Stimulated activated CD4-positive, alpha-beta T cell treated with anti-CD3 and anti-CD28 coated beads, Interleukin-1b, Interleukin-23, amount 100 ng/mL, for 24 hours (primary cell): ENCODE measurements at places on chromosomes 4 and X.
A peak's percentile ranks its signal among the peaks of the same experiment; 100 is the strongest.

- no peak for DNase-seq
These were observed 36.6 kb upstream of the PDK3 start for GRCh38 chrX:24428516-24428915.

- DNase-seq: no peak
These were observed 42.5 kb downstream of the VGLL1 start for GRCh38 chrX:136574548-136574947.

DNA sequence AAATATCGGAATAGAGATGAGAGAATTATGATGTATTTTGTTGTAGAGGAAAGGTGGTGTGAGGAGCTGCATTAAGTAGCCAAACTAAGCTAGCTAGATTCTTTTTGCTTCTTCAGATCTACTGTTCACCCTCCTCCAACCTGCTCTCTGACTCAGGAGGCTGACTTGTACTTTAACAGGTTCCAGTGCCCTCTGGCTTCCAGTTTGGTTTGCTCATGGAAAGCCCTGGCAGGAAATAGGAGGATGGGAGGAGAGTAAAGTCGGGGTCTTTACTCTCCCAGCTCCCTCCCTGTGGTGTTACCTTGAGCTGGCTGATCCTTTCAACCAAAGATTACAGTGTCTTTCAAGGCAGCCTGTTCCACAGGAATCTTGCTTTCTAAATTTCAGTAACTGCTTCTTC is 277.0 kb upstream of the EDA2R start:
- no peak for DNase-seq

GRCh38 chr4:142354794-142355420 is 491.2 kb downstream of the INPP4B start:
- no peak for DNase-seq

GRCh38 chr4:106582103-106582502 is 213.5 kb upstream of the GIMD1 start:
- no peak for DNase-seq

GRCh38 chr4:108544481-108544880 is 75.9 kb upstream of the RPL34 start:
- no peak for DNase-seq

GRCh38 chr4:1574601-1575417 is 109.3 kb downstream of the FAM53A start:
- DNase-seq: no peak

GRCh38 chr4:42708625-42709024 is 51.7 kb upstream of the ATP8A1 start:
- no peak for DNase-seq

DNA sequence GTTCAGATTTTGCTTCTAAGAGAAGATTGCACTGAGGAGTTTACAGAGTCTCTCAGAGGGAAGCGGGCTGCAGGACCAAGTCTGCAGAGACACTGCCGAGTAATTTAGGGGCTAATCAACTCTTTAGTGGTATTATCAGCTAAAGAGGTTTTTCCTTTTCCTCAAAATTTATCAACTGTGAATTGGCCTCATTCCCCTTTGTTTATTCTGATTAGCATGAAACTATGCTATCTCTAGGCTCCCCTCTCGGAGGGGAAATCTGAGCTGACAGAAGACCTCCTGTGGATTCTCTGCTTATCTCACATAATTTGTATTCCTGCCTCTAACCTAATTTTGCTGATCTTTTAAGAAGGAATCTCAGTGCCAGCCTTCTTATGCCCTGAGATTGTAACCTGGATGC is 201.0 kb downstream of the DCTD start:
- DNase-seq: no peak

DNA sequence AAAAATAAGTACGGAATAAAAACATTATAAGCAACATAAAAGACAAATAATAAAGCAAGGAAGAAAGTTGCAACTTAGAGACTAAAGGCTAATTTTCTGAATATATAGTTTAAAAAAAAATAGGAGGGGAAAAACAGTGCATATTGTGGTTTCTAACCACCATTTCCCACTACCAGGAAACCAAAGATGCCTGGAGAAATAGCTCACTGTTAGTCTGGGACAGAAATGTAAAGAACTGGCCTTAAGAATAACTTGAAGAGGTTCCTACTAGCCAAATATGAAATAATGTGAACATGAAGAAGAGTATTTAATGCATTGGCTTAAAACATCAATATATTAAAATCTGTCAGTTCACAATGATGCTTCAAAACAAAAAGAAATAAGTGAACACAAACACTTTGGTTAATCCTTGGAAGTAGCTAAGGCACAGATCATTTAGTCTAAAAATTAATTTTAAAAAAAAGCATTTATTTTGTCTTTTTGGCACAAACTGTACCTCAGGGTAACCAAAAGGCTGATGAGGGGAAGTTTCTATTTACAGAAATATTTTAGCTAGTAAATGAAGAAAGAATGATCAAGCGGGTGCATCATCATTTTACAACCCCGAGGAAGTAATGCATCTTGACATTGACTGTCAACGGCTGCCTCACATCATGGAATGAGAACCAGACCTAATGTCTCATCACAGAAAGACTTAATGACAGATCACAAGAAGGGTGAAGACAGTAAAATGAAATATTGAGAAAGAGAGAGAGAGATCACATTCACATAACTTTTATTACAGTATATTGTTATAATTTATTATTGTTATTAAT is 297.2 kb upstream of the LDB2 start:
- no peak for DNase-seq

- DNase-seq: no peak
These were observed 26.5 kb upstream of the GRIA3 start for GRCh38 chrX:123157586-123157985.

GRCh38 chr4:76634220-76634619 is 199.2 kb downstream of the SHROOM3 start:
- no peak for DNase-seq

DNA sequence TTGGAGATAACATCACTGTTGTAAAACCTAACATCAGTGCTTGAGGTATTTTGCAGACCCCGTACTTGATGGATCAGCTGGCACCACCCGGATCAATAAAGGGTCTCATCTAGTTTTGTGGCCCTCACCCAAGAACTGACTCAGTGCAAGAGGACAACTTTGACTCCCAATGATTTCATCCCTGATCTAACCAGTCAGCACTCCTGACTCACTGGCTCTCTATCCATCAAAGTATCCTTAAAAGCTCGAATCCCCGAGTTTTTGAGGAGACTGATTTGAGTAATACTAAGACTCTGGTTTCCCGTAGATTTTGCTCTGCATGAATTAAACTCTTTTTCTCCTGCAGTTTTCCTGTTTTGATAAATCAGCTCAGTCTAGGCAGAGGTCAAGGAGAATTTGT is 2498.1 kb downstream of the PCDH7 start:
- DNase-seq: no peak

GRCh38 chr4:146472404-146472803 is 49.3 kb downstream of the SLC10A7 start:
- DNase-seq: no peak

DNA sequence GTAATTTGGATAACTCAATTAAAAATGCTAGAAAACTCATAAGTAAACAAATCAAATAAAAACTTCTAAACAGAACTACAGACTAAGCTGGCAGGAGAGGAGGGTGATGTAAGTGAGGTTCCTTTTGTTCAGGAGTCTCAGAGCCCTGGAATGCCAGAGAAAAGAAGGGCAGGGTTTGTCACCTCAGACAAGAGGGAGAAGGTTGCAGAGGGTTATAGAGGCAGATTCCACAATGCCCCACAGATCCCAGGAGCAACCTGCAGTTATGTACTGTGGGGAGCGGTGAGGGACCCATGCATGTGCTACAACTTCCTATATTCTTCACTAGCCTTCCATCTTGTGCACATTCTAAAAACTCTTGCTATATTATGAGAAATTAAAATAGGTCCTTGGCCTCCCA is 129.7 kb downstream of the CFAP299 start:
- no peak for DNase-seq

DNA sequence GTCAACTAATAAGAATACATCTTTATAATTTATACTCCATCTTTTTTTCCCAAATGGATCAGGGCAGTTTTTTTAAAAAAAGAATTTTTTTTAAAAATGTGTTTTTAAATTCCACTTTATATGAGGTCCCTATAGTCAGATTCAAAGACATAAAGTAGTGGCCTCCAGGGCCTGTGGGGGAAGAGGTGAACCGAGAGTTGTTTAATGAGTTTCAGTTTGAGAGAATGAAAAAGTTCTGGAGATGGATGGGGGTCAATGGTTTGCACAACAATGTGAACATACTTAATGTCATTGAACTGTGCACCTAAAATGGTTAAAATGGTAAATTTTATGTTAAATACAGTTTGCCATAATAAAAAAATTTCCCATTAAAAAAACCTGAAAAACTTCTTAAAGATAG is 53.8 kb downstream of the ZNF827 start:
- no peak for DNase-seq

- no peak for DNase-seq
These were observed 249.1 kb downstream of the KCNIP4 start for GRCh38 chr4:21699446-21699845.

GRCh38 chrX:28180096-28180495 is 198.8 kb upstream of the DCAF8L1 start:
- no peak for DNase-seq

DNA sequence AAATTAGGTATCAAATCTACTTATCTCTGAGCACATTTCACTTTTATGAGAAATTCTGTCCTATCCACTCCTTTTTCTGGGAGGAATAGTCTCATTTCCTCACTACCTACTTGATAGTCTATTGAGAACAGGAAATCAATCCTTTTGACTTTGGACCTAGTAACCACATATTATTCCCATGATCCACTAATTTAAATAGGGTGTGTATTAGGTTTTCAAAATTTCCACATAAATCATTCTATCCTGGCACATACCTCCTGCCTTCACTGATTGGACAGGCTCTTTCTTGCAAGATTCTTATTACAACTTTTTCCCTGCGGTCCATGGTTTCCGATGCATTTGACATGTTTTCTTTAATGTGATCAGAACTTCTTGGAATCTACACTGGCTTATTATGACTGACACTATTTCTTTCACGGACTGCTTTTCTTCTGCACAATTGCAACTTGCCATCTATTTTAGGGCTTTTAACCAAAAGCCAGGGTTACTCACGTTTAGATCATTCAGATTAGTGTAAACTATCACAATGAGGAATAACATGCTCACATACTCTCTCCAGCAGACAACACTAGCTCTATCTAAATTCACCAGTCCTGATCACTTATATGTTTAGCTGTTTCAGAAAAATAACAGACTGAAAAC is 419.9 kb upstream of the SLIT2 start:
- DNase-seq: no peak

DNA sequence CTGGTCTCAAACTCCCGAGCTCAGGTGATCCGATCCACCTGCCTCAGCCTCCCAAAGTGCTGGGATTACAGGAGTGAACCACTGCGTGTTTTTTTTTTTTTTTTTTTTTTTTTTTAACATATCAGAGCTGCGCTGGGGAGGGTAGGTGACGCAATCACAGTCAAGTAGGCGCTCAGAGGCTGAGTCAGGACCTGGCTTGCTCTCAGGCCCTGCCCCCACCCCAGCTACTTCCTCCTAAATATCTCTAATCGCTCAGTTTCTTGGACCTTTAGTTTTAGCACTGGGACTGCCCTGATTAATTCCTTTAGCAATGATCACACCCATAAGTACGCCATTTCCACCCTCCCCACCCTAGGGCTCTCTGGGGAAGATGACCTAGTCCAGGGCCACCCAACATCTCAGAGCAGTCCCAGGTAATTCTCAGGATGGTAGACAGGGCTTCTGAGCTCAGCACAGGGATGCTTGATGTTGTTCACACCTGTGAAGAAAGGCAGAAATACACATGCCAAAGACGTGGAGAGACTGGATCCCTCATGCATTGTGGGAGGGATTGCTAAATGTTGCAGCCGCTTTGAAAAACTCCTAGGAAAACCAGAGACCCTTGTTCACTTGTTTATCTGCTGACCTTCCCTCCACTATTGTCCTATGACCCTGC is 50.2 kb downstream of the DDX3X start:
- DNase-seq: peak; percentile 36

DNA sequence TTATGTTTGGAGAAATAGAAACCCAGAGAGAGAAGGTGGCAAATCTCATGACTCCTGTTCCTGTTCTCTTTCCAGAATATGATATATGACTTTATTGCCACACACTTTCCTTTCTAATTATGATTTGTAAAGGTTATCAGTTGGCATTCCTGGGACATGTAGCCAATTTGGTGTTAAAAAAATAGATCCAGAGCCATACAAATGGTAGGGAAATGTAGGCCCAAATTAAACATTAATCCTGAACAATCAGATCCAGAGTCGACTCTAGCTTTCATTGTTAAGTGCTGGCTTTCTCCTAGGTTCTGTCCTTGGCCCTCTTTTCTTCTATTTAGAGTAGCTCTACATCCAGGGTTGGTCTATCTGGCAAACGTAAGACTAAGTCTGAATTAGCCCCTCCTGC is 69.8 kb upstream of the LONRF3 start:
- no peak for DNase-seq

- DNase-seq: no peak
These were observed 493.7 kb downstream of the MAGEE1 start for GRCh38 chrX:76921176-76921575.

- DNase-seq: no peak
These were observed 69.7 kb downstream of the TMEM154 start for GRCh38 chr4:152610131-152610530.

- no peak for DNase-seq
These were observed 50.9 kb downstream of the BEND4 start for GRCh38 chr4:42101446-42101975.

DNA sequence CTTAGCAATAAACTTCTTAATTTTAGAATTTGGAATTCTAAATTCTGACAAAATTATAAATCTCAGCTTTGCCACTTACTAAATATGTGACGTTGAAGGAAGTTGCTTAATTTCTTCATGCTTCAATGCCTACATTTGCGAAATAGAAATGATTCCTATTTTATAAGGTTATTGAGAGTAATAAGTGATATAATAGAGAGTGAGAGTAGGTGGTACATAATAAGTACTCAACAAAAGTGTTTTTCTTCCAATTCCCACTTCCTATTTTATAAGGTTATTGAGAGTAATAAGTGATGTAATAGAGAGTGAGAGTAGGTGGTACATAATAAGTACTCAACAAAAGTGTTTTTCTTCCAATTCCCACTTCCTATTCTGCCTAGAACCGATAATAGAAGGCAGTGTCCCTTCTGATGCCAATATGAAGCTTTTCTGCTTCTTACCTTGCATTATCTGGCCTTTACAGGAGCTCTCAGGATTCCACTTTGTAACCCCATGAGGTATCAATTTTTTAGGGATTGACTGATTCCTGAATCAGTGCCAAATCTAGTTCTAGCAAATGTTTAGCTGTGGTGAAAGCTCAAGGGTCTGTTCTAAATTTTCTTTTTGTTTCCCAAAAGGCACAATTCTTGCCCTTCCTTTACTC is 31.4 kb downstream of the VSIG4 start:
- DNase-seq: no peak

DNA sequence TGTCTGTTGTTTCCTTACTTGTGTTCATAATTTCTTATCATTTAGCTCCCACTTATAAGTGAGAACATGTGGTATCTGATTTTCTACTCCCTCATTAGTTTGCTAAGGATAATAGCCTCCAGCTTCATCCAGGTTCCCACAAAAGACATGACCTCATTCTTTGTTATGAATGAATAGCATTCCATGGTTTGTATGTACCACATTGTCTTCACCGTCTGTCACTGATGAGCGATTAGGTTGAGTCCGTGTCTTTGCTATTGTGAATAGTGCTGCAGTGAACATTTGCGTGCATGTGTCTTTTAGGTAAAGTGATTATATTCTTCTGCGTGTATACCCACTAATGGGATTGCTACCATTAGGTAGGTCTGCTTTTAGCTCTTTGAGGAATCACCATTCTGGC is 624.3 kb upstream of the EPHA5 start:
- no peak for DNase-seq
